ENCODE measurements at places on chromosomes 7 and 10. TPM values are rescaled to one million over a fixed set of nuclear protein-coding genes. Genes with fewer than 3 reads are reported as not detected.

Gene SPDYE2B
- total RNA-seq = not detected

GRCh38 chr7:38057829-38058228 is 120.2 kb upstream of the STARD3NL start:
- H3K27ac ChIP-seq = no peak overlapping the region
- no peaks in the 10 kb centered on the region for H3K36me3 ChIP-seq
- DNase-seq = no peak

DNA sequence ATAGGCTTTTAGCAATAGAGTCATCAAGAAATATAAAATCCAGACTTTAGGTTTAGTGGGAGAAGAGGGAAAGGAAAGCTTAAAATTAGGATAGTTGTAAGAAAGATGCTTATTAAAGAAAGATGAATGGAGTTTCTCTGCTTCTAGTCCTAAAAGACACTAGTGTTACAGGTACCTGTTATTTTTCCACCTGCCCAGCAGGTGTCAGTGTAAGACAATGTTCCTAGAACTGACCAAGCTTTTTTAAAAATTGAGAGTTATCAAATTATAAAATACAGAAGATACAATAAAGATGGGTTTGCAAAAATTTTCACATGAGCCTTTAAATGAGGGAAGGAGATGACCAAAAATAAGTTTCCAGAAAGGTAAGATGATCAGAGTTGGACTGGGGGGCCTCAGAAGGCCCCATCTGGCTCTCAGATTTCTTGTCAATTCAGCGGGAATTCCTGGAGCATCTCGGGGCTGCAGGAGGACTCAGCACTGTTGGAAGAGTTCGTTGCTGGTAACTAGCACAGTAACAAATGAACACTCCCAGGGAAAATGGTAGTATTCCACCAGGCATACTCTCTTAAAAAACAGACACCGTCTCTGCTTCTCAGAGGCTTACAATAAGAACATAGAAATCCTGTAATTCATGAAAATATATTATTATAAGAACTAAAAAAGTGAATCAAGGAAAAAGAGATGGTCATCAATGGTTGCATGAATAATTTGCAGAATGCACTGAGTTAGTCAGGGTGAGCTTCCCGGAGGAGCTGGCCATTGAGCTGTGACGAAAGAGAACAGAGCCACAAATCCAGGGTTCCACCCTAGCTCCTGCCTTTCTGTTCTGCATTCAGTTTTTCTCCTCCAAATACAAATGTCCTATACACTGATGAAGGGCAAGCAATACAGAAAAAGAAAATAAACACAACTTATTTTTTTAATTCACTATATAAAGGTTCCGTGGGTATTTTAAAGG is 71.8 kb upstream of the PIK3CG start:
- no peaks in the 10 kb centered on the region for H3K36me3 ChIP-seq
- no peak overlapping the region for H3K4me3 ChIP-seq
- no peak for DNase-seq

GRCh38 chr10:76491216-76491615 is 1059.8 kb downstream of the LRMDA start:
- no peak overlapping the region for H3K27ac ChIP-seq
- no peak for DNase-seq
- no peaks in the 10 kb centered on the region for H3K27me3 ChIP-seq
- H3K36me3 ChIP-seq = no peaks in the 10 kb centered on the region

GRCh38 chr10:71006506-71006905 is 118.1 kb upstream of the PCBD1 start:
- H3K4me3 ChIP-seq = no peak overlapping the region
- DNase-seq = no peak
- no peak overlapping the region for H3K27ac ChIP-seq
- H3K4me1 ChIP-seq = no peaks in the 10 kb centered on the region
- H3K27me3 ChIP-seq = no peaks in the 10 kb centered on the region
- no peaks in the 10 kb centered on the region for H3K36me3 ChIP-seq

DNA sequence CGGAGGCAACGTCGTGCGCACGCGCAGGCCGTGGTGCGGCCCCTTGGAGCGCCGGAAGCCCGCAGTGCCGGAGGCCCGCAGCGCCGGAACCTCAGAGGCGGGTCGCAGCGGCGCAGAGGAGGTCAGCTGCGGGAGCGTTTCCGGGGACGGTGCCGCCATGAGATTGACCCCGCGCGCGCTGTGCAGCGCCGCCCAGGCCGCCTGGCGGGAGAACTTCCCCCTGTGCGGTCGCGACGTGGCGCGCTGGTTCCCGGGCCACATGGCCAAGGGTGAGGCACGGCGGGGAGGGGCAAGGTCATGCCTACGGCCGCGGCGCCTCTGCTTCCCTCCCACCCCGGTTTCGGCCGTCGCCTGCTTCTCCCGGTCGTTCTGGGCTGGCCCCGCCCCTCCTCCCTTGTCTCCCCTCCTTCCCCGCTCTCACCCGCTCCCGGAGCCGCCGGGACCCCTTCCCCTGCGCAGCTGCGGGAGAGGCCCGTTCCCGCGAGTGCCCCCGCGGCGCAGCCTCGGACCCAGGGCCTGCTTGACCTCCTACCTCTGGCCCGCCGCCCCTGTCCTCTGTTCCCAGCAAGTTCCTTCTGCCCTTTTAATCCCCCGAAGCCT is at the start of gene MTG1:
TSS of gene MTG1 (plus strand) at position 94 of the 600 bp plus-strand sequence. CDS start at position 158, 64 bp downstream.
- H3K4me3 ChIP-seq = peak within 1 kb of the TSS; percentile 96
- H3K36me3 ChIP-seq = peaks cover 11% of the 10 kb centered on the region
- H3K4me1 ChIP-seq = peaks cover 9% of the 10 kb centered on the region
- H3K27ac ChIP-seq = peak within 1 kb of the TSS; percentile 61

Gene ICA1
- 3.5 TPM for total RNA-seq
